ENCODE measurements at places on chromosomes 6 and 20.

GRCh38 chr6:145227593-145227992, 507.7 kb downstream of the EPM2A start:
- DNase-seq: no peak

- no peak for DNase-seq
Measured at GRCh38 chr6:3253597-3253961, 5.2 kb upstream of the PSMG4 start.

GRCh38 chr6:30903236-30903635, 4.8 kb upstream of the GTF2H4 start:
- DNase-seq: no peak

- no peak for DNase-seq
Measured at GRCh38 chr20:32967961-32968457, 36.2 kb downstream of the SUN5 start.

DNA sequence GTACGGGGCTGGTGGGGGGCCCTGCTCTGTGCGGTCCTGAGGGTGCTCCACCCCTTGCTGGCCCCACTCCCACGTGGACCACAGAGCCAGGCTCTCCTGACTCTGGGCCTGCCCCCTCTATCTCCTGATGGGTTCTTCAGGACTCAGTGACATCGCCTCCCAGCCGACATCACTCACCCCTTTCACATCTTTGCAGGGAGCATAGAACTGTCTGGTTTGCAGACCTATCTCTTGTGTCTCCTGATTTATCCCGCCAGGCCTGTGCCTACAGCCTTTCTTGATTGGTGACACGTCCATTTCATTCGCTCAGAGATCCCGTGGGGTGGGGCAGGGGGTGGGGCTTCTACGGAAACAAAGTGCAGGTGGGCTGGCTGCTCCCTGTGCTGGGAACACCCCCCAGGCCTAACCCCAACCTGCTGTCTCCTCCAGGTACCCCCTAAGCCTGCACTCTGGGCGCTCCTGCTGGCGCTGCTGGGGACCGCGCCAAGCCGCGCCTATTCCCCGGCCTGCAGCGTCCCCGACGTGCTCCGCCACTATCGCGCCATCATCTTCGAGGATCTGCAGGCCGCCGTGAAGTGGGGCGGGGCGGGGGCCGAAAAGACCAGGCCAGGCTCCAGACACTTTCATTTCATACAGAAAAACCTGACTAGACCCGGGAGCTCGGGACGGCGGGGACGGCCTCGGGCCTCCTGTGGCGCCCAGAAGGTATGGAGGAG, 1.7 kb downstream of the C20orf204 start:
- no peak for DNase-seq

DNA sequence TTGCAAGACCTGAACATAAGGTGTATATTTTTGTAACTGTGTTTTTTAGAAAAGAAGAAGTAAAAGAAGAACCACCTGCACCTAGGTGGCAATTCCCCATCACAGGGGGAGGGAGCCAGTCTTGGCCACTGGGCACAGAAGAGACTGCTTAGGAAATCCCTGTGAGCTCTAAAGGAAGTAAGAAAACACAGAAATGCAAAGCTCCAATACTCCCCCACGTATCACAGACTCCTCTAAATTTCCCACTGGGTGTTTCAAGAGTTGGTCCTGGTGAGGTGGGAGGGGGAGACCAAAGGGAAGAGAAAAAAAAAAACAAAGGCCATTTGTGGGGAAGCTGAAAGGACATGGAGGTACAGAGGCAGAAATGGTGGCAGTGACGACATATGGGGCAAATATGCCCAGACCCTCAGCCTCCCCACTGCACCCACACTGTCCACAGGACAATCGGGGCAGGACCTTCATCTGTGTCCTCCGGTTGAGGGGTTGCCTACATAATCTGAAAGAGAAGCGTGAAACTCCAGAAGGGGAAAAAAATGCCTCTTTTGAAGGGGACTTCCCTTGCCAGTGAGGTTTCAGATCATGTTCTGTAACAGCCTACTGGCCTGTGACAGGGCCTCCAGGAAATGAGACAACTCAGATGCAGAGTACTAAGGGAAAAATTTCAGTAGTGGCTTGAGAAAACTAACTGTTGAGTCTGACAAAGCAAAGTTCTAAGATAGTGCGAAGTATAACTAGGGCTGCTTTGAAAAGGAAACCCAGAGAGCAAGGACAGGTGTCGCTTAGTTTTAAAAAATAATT, 226.2 kb upstream of the MARCKS start:
- DNase-seq: no peak

DNA sequence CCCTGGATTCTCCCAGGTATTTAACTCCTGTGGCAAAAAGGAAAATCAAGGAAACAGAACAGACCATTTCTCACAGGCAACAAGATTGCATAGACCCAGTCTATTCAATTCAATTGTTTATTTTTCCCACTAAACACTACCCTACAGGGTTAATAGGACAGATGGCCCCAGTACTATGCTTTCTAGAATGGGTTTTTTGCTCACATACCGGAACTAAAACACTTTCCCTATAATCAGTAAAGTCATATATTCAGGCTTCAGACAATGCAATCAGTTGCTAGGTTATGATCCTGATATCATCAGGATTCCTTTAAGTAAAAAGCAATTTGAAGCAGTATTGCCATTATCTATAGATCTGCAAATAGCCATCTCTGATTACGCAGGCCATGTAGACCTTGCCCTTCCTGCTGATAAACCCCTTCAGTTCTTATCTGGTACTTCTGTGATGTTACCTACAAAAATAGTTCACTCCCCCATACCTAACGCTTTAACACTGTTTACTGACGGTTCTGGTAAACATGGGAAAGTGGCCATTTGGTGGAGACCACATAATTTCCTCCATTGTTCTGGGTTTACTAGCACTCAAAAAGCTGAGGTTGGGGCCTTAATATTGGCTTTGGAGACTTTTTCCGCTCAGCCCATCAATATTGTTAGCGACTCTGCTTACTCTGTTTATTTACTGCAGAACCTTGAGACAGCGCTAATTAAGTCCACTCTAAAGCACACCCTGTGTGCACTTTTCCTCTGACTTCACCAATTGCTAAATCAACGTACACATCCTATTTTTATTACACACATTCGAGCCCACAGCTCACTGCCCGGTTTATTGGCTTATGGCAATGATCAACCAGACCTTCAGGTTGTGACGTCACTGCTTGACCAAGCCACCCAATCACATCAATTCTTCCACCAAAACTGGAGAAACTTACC, 666.0 kb downstream of the PHF3 start:
- DNase-seq: no peak

DNA sequence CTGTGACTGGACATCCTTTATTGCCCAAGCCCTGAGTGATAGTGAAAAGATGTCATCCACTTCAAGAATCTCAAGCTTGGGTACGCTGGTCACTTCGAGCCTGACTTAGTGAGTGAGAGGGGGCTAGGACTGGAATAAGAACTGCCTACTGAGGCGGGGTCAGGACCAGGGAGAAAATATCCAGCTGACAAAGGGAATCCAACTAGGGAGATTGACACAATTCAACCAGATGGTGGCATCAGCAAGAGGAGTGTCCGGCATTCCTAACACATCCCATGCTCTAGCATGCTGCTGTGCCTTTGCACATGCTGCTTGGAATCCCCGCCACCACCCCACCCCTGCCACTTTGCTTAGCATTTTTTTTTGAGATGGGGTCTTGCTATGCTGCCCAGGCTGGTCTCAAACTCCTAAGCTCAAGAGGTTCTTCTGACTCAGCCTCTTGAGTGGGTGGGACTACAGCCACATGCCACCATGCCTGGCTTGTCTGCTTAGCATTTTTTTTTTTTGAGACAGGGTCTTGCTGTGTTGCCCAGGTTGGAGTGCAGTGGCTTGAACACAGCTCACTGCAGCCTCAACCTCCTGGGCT, 6.5 kb upstream of the CEP250 start:
- no peak for DNase-seq

DNA sequence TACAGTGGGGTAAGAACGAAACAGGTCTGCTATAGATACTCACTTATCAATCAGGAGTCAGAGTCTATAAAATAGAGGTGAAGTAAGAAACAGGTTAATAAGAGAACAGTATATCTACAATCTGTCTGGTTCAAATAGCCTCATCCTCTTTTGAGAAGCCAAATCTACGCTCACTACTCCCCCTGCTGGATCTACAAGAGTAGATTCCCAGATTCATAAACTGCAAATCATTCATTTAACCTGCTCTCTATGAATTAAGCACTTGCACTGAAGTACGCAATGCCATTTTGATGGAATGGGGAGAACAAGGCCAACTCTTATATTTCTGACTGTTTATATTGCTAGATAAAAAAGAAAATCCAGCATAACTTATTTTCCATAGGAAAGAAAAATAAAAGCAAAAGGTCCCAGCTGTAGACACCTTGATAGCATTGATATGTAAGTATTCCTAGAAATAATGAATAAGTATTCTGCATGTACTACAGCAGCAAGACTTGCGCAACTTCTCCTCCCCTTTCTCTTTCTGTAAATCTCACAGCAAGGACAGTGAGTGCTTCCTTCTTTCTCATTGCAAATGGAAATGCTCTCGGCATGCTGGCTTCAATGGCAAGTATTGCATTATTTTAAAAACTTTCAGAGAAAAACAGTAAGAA, 92.3 kb downstream of the RFX6 start:
- DNase-seq: peak; percentile 48

- peak; percentile 49 for DNase-seq
Measured at GRCh38 chr6:11033825-11034224, 10.3 kb downstream of the ELOVL2 start.

DNA sequence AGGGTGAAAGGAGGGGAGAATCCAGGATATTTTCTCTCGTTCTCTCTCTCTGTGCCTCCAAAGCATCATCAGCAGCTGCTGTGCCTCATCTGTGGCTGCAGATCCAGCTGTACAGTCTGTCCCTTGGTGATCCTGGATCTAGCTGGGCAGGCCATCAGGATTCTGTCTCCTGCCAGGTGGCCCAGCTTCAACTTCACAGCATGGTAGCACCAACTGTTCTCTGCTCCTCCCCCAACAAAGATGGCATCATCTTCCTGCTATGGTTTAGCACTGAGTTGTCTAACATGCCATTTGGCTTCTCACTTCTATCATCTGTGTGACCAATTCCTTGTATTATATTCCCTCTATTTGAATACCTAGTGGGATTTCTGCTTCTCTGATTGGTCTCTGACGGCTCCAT, 28.6 kb upstream of the ARFGEF2 start:
- DNase-seq: no peak

DNA sequence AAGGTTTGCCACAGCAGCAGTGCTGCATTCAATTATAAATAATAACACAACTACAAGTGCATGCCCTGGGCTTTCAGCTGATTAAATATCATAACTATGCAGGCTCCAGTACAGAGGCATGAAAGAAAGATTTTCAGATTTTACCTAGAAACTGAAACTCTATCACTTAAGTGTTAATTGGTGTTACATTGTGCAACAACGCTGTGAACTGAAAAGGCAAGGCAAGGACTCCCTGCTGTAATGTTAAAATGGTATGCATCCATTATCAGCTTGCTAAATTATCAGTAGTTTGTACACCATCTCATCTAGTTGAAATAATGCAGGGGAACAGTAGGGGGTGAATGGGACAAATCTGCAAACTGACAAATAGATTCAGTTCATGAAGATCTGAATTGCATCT, 976.7 kb upstream of the MANEA start:
- DNase-seq: no peak

GRCh38 chr20:64038565-64039292, 2.7 kb downstream of the C20orf204 start:
- DNase-seq: no peak

DNA sequence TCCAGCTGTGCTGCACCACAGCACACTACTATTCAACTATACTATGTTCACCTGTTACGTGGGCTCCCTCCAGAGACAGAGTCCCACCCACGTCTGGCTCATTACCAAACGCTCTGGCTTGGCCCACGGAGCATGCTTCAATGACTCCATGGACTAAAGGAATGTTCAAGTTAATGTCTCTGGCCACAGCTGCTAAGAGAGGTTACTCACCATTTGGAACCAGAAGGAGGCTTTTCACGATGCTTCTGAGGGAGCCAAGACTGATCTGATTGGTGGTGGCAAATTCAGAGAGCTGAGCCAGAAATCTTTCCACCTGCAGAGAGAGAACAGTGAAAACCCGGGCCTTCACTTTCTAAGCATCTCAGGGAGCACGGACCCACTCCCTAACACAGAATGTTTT, 15.6 kb downstream of the COMMD7 start:
- DNase-seq: peak; percentile 97

DNA sequence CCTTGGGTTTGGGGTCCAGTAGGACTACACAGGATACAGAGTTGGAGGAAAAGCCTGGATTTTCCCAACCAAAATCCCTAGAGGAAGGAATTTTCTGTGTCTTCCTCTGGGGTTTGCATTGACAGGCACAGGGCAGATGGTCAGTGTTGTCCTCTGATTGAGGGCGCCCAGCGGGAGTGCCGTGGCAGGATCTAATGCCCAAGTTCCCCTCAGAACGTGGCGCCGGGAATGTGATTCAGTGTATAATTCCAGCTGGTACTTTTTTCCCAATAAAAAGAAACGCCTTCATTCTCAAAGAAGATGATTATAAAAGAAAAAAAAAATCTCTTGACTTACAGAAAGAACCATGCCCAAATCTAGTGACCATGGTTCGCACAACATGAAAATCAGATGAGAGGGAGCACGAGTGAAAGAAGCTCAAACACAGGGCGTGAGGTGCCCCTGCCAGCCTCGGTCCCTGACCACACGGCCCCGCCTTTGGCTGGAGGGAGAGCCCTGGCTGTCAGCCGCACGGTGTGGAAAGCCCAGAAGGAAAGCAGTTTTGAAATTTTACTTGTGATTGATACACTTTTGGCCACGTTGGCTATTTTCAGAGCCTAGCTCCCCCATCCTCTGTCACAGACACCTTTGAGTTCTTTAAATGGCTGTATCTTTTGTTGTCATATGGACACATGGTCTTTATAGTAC, 31.6 kb downstream of the VEGFA start:
- DNase-seq: no peak

GRCh38 chr6:119313937-119314884, 35.4 kb downstream of the MAN1A1 start:
- DNase-seq: no peak

- no peak for DNase-seq
Measured at GRCh38 chr6:34028691-34029360, 117.1 kb downstream of the GRM4 start.

DNA sequence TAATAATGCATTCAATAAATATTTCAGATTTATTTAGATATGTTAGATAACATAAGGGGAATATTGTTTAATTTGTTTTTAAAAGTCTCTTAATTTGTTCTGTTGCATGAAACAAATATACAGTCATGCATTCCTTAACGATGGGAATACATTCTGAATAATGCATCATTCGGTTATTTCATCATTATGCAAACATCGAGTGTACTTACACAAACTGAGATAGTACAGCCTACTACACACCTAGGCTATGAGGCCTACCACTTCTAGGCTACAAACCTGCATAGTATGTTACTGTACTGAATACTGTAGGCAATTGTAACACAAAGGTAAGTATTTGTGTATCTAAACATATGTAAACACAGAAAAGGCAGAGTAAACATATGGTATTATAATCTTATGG, 118.7 kb downstream of the EPHA7 start:
- DNase-seq: no peak

GRCh38 chr20:46300281-46300680, 8.0 kb downstream of the CDH22 start:
- DNase-seq: no peak

DNA sequence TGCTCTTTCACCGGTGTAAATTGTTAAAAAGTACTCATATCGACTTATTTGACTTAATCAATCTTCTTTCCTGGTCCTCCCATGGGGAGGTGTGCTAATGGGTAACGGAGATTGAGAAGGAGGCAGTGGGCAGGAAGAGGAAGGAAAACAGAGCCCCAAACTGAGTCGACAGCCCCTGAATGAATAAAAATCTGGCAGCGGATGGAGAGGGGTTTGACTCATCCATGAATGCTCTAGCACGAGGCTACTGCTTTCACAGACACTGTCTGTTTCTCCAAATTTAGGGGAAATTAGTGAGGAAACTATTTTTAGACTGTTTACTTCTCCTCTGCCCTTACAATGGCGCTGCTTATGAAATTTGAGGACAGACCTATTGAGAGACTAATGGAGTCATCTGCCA, 142.2 kb upstream of the ATXN1 start:
- no peak for DNase-seq

All from astrocyte of the cerebellum (primary cell).